ENCODE measurements at places on chromosomes 3 and 15.

- DNase-seq: no peak
Measured at GRCh38 chr15:38038659-38039442, 104.4 kb downstream of the TMCO5A start.

GRCh38 chr3:46400000-46400734 lies 6.7 kb downstream of the CCR5AS start:
- DNase-seq: no peak

GRCh38 chr3:189108735-189109134 lies 63.0 kb upstream of the TPRG1 start:
- no peak for DNase-seq

DNA sequence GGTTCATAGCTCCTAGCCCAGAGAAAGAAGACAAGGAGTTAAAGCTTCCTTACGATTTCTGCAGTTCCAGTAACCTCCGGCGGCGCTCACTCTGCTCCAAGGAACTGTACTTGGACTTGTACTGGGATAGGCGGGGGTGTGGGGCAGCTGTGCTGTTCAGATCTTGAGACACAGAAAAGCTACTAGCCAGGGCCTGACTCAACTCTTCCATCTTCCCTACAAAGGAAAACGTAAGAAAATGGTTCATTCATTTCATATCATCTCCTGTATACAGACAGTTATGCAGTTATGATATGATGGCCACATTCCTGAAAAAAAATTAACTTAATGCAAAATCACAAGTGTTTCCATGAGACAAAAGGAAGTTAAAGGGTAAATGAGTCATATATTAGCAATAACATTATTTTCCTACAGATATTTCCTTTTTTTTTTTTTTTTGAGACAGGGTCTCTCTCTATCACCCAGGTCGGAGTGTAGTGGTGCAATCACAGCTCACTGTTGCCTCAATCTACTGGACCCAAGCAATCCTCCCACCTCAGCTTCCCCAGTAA lies 4.6 kb downstream of the SNUPN start:
- no peak for DNase-seq

GRCh38 chr3:179599531-179599930 lies 4.9 kb downstream of the MRPL47 start:
- DNase-seq: no peak

DNA sequence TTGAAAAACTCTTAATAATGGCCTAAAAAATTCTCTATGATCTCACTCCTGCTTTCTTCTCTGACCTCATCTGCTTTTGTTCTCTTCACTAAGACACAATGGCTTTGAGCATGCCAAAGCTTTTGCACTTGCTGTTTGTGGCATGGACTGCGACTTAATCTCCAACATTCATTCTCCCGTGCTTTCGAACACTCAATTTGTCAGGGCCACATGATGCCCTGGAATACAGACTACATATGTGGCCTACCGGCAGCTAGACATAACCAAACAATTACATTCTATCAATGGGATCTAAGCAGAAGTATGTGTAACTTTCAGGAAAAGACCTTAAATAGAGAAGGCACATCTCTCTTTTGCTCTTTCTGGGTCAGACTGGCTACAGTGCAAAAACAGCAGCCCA lies 506.5 kb downstream of the MAGI1 start:
- DNase-seq: no peak

Data from right kidney (tissue), 9 donors.